Testis (tissue), 5 donors: ENCODE measurements at places on chromosomes 2 and 18. TPM values are rescaled to one million over a fixed set of nuclear protein-coding genes. Genes with fewer than 3 reads are reported as not detected.
A peak's percentile ranks its signal among the peaks of the same experiment; 100 is the strongest.

- peak overlapping the region; percentile 63 for H3K4me3 ChIP-seq
- DNase-seq: peak; percentile 40
- H3K36me3 ChIP-seq: no peaks in the 10 kb centered on the region
- H3K27me3 ChIP-seq: no peaks in the 10 kb centered on the region
- peaks cover 15% of the 10 kb centered on the region for H3K4me1 ChIP-seq
These were observed 2.7 kb downstream of the ID2 start for GRCh38 chr2:8684540-8684877.

- H3K27ac ChIP-seq: no peak overlapping the region
- H3K36me3 ChIP-seq: no peaks in the 10 kb centered on the region
- no peak for DNase-seq
- no peaks in the 10 kb centered on the region for H3K27me3 ChIP-seq
These were observed 149.6 kb upstream of the APCDD1 start for GRCh38 chr18:10304853-10305252.

GRCh38 chr2:216860426-216861137 lies 718 bp upstream of the TNP1 start:
- no peak for DNase-seq
- no peak overlapping the region for H3K4me3 ChIP-seq
- H3K27ac ChIP-seq: no peak overlapping the region

DNA sequence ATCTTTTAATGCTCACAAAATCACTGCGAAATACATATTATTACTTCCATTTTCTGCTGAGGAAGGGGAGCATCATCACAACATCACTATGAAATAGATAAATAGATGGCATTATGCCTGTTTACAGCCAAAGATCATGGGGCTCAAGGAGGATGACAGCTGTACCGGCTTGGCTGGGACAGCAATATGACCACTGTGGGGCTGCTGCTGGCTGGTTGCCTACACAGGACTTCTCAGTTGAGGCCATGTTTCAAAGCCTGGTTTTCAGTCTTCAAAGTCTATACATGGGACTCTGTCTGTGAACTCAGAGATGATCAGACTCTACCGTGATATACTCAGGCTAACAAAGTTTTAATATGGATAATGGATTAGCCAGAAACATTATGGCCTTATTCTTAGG lies 58.7 kb downstream of the SPATS2L start:
- peak overlapping the region; percentile 50 for H3K27ac ChIP-seq
- DNase-seq: no peak
- no peaks in the 10 kb centered on the region for H3K27me3 ChIP-seq
- peaks cover 9% of the 10 kb centered on the region for H3K4me1 ChIP-seq
- no peaks in the 10 kb centered on the region for H3K36me3 ChIP-seq

GRCh38 chr2:229434187-229434586 lies 163.1 kb upstream of the PID1 start:
- H3K4me3 ChIP-seq: no peak overlapping the region
- peak overlapping the region; percentile 70 for H3K27ac ChIP-seq
- no peaks in the 10 kb centered on the region for H3K27me3 ChIP-seq
- peaks cover 3% of the 10 kb centered on the region for H3K4me1 ChIP-seq
- H3K36me3 ChIP-seq: no peaks in the 10 kb centered on the region

- no peaks in the 10 kb centered on the region for H3K36me3 ChIP-seq
- no peak overlapping the region for H3K4me3 ChIP-seq
- DNase-seq: no peak
These were observed 133.9 kb upstream of the KLHL14 start for GRCh38 chr18:32906506-32907310.

DNA sequence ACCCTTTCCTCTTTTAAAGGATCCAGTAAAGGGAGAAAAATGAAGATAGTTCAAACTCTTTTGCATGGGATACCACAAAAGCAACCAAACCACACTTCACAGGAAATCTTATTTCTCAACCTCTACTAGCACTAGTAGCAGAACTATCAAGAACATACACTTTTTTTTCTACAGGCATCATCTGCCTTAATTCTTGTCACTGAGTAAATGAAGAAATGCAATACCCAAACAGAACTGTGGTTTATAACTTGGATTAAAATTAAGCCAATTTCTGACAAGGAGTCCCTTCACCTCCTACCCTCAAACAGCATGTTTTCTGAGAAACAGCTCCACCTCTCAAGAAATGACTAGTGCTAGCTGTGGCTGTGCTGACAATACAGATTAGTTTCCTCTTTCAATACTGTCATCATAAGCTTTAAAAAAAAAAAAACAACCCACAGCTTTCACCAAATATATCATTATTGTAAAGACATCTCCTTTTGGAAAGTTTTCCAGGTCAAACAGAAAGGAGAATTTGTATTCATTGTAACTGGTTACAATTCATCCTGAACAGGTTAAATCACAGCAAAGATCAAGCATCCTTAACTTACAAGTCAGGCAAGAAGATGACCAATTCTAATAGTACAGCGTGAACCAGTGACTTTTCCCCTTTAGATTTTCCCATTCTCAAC lies 44.4 kb downstream of the PTPN2 start:
- DNase-seq: no peak
- no peaks in the 10 kb centered on the region for H3K27me3 ChIP-seq
- no peak overlapping the region for H3K27ac ChIP-seq

DNA sequence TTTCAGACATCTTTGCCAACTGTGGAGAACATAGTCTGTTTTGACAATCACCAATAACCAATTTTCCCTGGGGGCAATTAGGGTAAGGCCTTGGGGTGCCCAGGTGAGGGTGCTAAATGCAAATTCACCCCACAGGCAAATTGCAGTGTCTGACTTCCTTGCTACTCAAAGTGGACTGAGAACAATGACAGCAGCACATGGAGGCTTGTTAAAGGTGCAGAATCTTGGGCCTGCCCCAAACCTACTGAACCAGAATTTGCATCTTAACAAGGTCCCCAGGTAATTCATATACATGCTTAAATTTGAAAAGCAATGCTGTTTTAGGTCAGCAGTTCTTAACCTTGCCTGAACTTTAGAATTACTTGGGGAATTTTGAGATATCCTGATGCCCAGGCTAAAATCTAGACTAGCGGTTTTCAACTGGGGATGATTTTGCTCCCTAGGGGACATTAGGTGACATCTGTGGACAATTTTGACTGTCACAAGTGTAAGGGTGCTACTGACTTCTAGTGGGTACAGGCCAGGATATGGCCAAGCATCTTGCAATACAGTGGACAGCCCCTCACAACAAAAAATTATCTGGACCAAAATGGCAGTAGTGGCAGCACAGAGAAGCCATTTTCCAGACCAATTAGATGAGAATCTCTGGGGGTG lies 80.2 kb upstream of the GCFC2 start:
- H3K4me3 ChIP-seq: no peak overlapping the region
- no peaks in the 10 kb centered on the region for H3K4me1 ChIP-seq
- no peak for DNase-seq
- H3K36me3 ChIP-seq: no peaks in the 10 kb centered on the region

TLX2 gene
- total RNA-seq: 1.3 TPM

RAB27B gene
- 1.7 TPM for total RNA-seq

EPHA4 gene
- 139 TPM for total RNA-seq

SPDYA gene
- 28.7 TPM for total RNA-seq

EPB41L3 gene
- 403 TPM for total RNA-seq
